IPS-NIHi11 (cell line): ENCODE measurements at places on chromosomes 1 and 21.
A peak's percentile ranks its signal among the peaks of the same experiment; 100 is the strongest.

DNA sequence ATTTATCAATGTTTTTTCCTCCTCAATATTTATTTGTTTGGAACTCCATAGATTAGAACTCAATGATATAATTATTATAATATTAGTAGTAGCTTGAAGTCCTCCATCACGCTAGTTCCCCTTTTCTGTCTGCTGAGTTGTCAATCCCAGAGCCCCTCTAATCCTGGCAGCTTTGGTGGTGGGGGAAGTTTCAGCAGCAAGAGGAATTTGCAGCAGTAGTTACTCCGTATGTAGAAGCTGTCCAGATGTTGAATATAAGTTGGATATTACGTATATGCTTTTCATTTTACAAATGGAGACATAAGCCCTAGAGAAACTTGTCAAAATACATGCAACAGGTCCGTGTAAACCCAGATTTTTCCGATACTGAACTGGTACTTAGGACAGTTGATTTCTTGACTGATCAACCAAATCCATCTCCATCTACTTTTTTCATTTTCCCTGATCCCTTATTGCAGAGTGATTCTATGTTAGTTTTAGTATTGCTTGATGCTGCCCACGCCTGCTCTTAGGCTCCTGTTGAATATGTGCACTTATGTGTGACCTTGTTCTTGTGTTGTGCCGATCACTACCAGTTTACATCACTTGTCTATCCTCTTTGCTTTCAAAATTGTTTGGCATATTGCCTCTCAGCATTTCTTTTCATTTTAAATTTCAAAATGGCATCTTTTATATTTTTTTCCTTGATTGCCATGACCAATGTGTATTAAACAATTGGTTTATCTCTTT is 28.1 kb downstream of the SMAP2 start:
- no peak for DNase-seq

DNA sequence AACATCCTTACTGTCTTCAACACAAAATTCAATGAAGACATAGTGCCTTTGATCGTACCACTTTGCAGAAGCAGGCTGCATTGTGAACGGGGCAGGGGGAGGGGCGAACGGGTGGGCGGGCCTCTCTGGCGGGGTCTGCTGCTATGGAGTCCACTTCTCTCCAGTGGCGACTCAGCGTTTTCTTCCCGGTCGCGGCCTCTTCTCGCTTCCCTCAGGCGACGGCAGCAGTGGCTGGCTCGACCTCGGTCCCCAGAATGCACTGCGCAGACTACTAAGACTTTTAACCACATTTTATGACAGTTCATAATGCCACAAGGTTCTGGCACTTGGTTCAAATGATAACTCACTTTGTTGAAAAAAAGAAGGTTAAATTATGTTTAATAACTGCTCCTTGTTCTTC is 21.2 kb downstream of the GBP2 start:
- DNase-seq, result peak; percentile 12

DNA sequence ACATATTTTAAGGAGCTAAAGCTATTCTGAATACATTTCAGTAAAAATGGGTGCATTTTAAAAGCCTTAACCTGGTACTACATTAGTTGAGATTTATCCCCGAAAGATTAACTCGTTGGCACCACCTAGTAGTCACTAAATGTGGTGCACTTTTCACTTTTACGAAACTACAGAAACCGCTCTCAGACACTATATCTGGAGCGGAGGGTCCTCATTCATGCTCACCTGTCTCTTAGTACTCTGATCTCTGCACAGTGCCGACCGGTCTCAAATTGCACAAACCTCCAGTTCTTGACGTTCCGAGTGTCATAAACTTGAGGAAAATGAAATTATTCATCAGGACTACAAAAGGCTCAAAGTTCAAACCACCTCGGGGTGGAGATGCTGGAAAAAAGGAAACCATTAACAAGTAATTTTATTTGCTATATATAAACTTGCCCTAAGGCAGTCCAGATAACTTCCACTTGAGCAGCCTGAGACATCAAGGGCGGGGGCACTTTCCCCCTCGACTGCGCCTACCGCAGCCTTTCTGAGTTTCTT is 722 bp downstream of the LZIC start:
- peak; percentile 55 for DNase-seq

GRCh38 chr1:24142546-24143534 is at the start of gene IL22RA1:
Gene IL22RA1, minus strand, starts transcription at chr1:24143140. Its CDS starts 58 bp downstream, at chr1:24143082.
- peak; percentile 50 for DNase-seq

- DNase-seq, result peak; percentile 86
Observed at GRCh38 chr1:119712342-119713038, 756 bp downstream of the PHGDH start.
